ENCODE measurements at places on chromosomes 2 and 18.
A peak's percentile ranks its signal among the peaks of the same experiment; 100 is the strongest.

DNA sequence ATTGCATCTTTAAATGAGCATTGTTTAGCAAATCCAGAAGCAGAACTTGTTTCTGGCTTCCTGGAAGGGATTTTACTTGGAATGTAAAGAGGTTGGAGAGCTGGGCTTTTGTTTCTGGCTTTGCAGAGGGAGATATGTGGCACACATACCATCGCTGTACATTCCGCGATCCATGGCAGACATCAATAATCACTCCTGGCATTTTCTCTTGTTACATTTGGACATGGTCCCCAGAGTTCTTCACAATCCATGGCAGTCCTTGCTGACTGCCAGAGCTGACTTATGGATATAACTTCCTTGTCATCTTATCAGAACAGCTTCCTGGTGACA, 445.6 kb upstream of the SPRED2 start:
- DNase-seq = no peak

- DNase-seq = no peak
Measured at GRCh38 chr18:37161491-37161890, 332.6 kb downstream of the KIAA1328 start.

DNA sequence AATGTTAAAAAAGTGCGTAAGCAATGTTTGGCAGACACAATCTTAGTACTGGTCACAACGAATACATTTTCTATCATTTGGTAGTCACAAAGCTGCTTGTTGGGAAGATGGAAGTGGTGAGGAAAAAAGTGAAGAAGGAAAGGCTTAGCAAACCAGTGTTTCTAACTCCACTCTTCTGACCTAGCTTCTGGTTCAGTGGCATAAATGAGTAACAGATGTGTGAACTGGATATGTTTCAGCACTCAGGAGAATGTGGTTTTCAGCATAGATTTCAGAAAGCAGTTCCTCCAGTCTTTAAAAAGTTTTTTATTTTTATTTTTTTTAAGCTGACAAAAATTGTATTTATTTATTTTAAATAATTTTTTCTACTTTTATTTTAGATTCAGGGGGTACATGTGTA, 357.1 kb downstream of the CPS1 start:
- no peak for DNase-seq

- DNase-seq = peak; percentile 40
Measured at GRCh38 chr2:217231724-217232123, 371.9 kb upstream of the TNP1 start.

- DNase-seq = no peak
Measured at GRCh38 chr18:10736984-10737383, 211.2 kb downstream of the NAPG start.

DNA sequence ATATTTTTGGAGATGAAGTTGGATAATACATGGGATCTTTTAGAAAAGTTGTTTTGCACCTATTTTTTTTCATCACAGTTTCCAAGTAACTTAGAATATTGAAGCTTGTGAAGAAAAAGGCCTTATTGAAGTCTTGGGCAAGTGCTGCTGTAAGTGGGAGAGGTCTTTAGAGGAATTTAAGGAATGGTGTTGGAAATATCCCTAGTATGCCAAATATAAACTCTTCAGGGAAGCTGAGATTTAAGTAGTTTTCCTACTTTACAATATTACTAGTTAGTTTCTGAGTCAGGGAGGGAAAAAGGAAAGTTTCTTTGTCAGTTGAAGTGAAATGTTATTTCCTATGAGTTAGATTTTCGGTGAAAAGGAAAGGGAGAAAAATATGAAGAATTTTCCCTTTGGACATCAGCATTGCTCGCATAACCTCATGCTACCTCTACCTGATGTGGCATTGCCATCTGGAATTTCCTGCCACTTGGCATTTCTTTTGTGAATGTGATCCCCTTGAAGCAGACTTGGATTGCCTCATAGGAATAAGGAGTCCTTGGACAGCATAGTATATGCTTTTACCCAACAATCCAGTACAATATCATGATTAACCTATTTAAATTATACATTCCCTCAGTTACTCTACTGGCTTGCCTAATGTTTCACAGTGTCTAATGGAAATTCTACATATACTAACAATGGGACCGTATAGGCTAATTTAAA, 12.1 kb downstream of the PLEKHH2 start:
- DNase-seq = no peak

DNA sequence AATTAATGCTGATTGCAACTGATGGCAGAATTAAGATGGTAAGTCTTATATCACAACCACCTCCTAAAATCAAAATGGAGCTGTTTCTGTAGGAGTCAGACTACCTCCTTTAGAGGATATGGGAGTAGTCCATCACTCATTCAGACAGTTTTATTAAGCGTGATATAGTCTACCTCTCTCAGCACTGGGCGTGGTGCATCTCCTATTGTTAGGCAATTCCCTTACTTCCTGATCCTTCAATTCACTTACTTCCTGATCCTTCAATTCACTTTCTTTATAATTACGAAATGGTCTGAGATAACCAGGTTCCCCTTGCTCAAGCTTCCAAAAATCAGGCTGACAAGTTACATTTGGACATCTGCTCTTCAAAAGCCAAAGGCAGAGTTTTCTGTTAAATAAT, 31.9 kb downstream of the ATP8B1 start:
- DNase-seq = no peak

DNA sequence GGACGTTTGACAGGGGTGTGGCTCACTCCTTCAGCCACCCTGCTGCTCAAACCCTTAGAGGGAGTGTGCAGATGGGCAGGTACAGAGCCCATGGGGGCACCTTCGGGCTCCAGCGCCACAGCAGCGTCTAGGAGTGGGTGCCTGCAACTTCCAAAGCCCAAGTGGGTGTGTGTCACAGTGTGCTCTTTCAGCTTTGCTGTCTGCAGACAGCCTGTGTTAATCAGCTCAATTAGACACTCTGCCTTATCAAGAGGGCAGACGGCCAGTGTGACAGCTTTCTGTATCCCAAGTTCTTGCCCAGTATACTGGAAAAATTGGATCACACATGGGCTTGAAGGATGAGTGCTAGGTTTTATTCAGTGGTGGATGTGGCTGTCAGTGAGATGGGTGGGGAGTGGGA, 96.7 kb downstream of the AP1S3 start:
- no peak for DNase-seq

DNA sequence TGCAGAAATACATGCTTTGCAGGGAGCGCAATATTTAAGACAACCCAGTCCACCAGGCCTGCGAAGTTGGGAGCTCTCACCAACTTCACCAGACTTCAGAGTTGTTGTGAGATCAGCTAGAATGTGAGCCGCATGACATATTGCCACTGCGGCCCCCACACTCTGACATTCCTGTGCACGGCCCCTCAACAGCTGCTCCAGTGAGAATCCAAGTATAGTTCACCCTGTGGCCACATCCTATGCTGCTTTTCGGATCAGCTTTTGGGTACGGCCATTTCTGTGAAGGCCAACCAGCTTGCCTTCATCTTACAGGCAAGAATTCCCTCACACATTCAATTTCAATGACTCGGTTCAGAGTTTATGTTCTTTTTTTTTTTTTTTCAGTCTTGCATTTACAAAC, 177.8 kb downstream of the SOX11 start:
- no peak for DNase-seq

DNA sequence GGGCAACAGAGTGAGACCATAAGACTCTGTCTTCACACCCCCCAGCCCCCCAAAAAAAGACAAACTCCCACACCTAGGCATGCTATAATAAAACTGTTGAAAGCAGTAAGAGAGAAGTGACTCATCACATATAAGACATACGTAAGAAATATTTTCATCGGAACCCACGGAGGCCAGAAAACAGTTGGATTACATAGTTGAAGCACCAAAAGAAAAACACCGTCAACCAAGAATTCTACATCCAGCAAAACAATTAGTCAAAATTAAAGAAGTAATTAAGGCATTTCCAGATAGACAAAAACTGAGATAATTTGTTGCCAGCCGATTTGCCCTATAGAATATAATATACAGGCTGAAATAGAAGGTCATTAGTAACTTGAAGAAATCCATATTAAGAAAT, 128.7 kb downstream of the VAPA start:
- DNase-seq = no peak

DNA sequence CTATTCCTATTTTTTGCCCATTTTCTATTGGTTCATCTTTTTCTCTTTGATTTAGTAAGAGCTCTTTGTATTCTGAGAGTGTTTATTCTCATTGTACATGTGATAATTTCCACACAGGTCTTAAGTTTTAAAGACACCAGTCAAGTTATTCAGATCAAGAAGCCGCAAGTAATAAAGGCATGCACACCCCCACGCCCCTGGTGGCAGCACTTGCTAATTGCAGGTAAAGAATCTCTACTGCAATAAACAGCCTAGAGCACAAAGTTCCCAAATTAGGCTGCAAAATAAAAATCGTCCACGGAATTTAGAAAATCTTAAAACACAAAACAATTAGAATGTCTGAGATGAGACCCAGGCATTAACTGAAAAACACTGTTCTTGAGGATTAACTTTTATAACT, 45.2 kb downstream of the ST3GAL5 start:
- no peak for DNase-seq

GRCh38 chr2:199772035-199772976, 78.7 kb downstream of the FTCDNL1 start:
- DNase-seq = no peak

- DNase-seq = peak; percentile 43
Measured at GRCh38 chr2:26838121-26838906, 9.6 kb upstream of the DPYSL5 start.

- no peak for DNase-seq
Measured at GRCh38 chr2:204049635-204050034, 113.1 kb downstream of the ICOS start.

DNA sequence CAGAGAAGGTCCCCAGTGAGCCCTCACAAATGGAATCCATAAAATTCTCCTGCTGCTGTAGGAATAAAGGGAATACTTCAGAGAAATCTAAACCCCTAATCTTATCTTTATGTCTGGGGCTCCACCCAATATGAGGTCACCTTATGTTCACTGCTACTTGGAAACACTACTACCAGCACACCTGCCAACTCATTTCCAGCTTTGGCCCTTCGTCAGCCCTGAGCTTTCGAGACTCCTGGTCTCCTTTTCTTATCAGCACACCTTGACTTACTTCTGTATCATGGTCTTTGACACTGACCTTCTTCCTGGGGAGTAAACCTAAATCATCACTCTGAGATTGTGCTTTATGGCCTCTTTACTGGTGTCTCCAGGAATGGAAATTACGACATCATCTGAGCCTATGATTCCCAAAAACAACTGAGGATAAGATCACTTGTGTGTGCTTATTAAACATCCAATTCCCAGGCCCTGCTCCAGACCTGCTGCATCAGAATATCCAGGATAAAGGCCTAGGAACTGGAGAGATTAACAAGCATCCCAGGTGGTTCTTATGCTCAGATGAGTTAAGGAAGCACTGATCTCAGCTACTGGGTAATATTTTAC, 22.2 kb upstream of the ASNSD1 start:
- no peak for DNase-seq

DNA sequence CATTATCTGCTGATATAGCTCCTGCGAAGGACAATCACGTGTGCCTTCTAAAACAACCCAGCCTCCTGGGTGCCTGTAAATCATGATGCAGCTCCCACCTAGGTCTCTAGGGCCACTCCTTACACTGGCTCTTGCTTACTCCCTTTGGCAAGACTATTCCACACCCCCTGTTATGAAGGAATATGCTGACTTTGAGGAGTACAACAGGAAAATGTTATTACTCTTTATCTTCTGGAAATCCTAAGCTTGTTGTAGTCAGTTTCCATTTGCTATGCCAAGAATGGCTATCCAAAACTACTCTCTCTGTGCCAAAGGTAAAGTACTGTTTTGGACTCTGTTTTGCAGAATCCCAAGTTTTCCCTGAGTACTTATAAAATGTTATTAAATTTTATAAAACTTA, 7.7 kb downstream of the SGO2 start:
- no peak for DNase-seq

- DNase-seq = no peak
Measured at GRCh38 chr2:102304711-102305611, 6.4 kb upstream of the IL1RL1 start.

DNA sequence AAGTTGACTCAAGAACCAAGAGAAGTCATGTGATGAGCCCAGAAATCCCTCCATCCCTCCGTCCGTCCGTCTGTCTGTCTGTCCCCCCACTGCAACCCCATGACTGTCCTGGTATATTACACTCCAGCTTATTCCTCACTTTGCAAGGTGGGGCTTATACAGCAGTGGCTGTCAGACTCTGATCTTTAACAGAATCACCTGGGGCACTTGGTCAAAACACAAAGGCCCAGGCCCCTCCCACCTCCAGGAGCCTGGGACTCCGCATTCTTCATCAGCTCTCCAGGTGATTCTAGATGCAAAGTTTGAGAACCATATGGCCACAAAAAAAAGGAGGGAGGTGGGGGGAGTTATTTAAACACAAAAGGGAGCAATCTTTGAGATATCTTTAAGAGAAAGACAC, 61.4 kb downstream of the MYO5B start:
- no peak for DNase-seq

Measured in M059J (cell line).